ENCODE measurements at places on chromosomes 16 and 17. TPM values are rescaled to one million over a fixed set of nuclear protein-coding genes. Genes with fewer than 3 reads are reported as not detected.

GRCh38 chr17:21379080-21379711 lies 3.0 kb downstream of the KCNJ12 start:
- DNase-seq: no peak

DNA sequence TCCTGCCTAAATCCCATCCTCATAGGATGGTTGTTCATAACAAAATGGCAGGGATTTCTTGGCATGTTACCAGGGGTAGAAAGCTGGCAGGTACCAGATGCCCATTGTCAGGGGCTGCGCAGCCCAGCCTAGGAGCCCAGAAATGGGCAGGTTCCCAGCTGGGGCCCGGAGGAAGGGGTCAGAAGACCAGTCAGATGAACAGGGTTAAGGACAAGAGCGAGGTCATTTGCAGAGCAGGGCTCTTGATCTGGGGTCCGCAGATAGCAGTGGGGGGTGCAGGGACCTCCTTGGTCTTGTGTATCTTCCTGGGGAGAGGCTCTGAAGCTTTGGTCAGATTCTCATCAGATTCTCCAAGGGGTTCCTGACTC lies 52.3 kb upstream of the CDC42EP4 start:
- no peak for DNase-seq

DNAH17 gene
- 0.59 TPM for total RNA-seq

GRCh38 chr17:50731575-50732460 lies 12.4 kb downstream of the LUC7L3 start:
- DNase-seq: no peak

- DNase-seq: peak; percentile 97
Observed at GRCh38 chr17:38742411-38743308, 5.5 kb downstream of the PCGF2 start.

DNA sequence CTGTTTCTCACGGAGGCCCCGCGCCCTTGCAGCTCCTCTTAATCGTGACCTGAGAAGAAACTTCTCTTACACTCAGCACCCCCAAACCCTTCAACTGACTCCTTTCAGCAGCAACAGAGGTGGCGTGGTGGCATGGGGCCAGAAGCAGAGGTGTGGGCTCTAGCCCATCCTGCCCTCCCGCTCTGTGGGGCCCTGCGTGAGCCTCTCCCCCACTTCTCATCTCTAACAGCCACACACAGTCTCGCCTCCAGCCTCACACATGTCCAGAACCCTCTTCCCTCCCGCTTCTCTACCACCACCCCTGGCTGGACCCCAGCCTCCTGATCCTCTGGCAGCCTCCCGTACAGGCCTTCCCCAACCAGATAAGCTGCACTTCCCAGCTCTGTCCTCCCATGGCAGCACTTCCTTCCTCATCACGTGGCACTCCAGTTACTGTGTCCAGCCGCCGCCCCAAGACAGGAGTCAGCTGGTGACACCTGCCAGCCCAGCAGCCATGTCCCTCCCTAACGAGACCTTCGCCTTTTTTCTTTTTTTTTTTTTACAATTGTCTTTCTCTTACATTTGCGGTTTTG lies 30.5 kb downstream of the NSMCE1 start:
- no peak for DNase-seq

GRCh38 chr17:78168242-78168902 lies at the start of gene SYNGR2:
Gene SYNGR2, plus strand, starts transcription at chr17:78168581. Its CDS starts 36 bp downstream, at chr17:78168617.
- DNase-seq: no peak

- DNase-seq: no peak
Observed at GRCh38 chr17:30244853-30245385, 9.4 kb upstream of the SLC6A4 start.

- DNase-seq: no peak
Observed at GRCh38 chr17:58279016-58279711, 1.6 kb downstream of the MPO start.

DNA sequence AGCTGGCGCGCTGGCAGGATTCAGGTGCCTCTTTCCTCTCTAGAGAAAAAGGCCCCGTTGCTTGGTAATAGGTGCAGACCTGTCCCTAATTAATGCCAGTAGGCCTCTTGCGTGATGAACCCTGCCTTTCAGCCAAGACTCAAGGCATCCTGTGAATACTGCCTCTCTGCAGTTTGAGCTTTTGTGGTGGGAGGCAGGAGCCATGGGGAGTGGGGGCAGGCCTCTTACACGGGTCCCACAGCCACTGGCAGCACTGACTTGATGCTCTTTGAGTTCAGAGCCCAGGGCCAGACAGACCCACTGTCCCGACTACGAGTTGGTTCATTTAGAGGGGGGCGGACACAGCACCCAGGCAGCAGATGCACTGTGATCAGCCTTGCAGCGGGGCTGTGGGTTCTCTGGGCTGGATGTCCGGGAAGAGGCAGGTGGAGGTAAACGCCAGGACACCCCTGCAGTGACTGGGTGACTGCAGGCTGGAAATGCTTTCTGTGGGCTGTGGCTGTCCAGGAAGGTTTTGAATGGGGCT lies 237.0 kb downstream of the SEC14L1 start:
- DNase-seq: no peak

DNA sequence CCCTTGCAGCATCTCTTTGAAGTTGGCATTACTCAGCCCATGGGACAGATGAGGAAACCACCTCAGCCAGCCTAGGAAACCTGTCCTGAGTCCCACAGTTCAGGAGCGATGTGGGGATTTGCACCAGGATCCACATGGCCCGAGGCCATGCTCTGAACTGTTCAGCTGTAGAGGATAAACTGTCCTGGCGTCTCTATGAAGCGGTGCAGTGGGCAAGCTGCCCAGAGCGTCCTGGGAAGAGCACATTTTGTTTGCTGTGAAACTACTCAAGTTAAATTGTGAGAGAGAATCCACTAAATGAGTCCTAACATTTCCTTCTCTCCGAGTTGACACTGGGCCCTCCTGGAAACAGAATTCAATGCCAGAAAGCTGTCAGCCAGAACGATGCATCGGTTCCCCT lies 276.6 kb upstream of the TNRC6C start:
- DNase-seq: no peak

DNA sequence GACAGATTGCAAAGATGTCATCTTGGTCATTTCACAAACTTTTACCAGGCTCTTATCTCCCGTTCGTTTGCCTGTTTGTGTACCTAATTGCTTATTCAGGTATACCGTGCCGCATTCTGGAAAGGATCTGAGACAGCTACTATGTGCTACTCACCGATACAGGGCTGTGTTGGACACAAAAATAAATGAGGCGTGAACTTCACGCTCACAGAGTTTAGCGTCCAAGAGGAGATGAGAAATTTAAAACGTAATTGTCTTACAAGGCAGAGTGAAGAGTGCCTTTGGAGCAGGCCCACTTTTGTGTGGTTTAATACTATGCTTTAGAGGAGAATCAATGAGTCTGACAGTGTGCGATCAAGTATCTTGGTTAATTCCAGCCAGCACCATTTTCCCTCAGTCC lies 26.7 kb downstream of the MAF start:
- no peak for DNase-seq

TBC1D3G gene
- not detected for total RNA-seq

ZFPM1 gene
- total RNA-seq: 0.69 TPM

DNA sequence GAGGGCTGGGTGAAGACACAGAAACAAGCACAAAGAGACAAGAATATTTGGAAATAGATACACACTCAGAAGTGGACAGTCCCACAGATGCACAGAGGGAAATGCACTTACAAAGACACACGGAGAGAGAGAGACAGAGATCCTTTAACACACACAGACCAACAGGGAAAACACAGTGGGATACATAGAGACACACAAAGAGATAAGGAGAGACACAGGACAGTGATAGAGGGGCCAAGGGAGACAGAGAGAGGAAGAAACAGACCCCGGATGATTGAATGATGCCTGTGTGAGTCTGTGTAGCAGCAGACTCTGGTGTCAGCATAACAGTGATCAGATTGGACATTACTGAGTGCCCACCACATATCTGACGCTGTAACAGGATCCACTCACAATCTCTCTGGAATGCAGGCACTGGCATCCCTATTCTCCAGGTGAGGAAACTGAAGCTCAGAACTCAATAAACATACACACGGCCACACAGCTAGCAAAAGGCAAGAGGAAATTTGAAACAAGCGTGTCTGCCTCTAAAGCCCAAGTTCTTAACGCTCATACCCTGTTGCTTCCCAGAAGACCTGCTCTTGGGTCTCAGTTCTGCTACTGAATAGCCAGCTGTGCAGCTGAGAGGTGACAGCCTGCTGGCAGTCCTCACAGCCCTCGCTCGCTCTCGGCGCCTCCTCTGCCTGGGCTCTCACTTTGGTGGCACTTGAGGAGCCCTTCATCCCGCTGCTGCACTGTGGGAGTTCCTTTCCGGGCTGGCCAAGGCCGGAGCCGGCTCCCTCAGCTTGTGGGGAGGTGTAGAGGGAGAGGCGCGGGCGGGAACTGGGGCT lies 186.3 kb upstream of the NLRP1 start:
- no peak for DNase-seq

DNA sequence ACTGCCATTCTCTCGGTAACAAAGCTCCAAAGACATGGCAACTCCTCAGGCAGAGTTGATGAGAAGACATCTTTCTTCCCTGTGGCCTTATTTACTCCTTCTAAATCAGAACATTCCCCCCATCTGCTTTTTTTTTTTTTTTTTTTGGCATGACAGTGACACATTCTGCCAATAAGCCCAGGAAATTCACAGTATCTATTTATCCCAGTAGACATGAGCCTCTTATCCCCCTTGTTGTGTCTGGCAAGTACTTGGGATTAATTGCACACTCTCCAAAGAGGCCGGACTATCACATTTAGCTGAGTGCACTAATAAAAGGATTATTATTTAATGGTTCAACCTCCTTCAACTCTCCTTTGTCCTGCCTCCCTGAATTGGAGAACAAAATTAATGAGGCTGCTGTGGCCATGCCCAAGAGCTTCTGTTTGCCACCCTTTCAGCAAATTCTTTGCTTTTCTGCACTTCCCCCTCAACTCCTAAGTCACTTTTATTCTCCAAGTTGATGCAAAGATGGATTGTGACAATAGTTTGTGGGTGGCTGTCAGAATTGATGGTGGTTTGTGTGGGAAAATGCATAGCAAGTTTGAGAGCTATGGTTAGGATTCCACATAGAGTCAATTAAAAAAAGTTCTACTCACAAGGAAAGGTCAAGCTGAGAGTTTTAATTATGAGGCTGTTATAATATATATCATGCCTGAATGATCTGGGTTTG lies 47.2 kb downstream of the GPR139 start:
- no peak for DNase-seq

GRCh38 chr17:2487306-2487705 lies 24.4 kb downstream of the METTL16 start:
- no peak for DNase-seq

- DNase-seq: no peak
Observed at GRCh38 chr16:11180489-11180888, 75.5 kb downstream of the SOCS1 start.

GRCh38 chr16:17173281-17173680 lies 297.5 kb downstream of the XYLT1 start:
- DNase-seq: no peak

SLC5A2 gene
- total RNA-seq: 0.10 TPM

GRCh38 chr16:64478252-64478906 lies 643.5 kb downstream of the CDH11 start:
- no peak for DNase-seq

KRT27 gene
- total RNA-seq: 428 TPM

DNA sequence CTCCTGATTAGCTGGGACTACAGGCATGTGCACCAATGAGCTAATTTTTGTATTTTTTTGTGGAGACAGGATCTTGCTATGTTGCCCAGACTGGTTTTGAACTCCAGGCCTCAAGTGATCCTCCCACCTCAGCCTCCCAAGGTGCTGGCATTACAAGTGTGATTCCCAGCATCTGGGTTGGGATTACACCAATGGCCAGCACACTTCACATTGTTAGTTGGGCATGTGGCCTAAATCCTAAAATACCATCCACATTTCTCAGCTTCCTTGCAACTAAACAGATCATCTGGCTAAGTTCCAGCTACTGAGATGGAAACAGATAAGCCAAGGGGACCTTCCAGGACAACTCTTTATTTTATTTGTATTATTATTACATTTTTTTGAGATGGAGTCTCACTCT lies 9.9 kb downstream of the RABEP2 start:
- DNase-seq: no peak

- peak; percentile 71 for DNase-seq
Observed at GRCh38 chr16:15055141-15056053, 477 bp downstream of the NTAN1 start.

GRCh38 chr16:76976101-76976500 lies 214.9 kb upstream of the MON1B start:
- no peak for DNase-seq

EVI2B gene
- 4.0 TPM for total RNA-seq

DNA sequence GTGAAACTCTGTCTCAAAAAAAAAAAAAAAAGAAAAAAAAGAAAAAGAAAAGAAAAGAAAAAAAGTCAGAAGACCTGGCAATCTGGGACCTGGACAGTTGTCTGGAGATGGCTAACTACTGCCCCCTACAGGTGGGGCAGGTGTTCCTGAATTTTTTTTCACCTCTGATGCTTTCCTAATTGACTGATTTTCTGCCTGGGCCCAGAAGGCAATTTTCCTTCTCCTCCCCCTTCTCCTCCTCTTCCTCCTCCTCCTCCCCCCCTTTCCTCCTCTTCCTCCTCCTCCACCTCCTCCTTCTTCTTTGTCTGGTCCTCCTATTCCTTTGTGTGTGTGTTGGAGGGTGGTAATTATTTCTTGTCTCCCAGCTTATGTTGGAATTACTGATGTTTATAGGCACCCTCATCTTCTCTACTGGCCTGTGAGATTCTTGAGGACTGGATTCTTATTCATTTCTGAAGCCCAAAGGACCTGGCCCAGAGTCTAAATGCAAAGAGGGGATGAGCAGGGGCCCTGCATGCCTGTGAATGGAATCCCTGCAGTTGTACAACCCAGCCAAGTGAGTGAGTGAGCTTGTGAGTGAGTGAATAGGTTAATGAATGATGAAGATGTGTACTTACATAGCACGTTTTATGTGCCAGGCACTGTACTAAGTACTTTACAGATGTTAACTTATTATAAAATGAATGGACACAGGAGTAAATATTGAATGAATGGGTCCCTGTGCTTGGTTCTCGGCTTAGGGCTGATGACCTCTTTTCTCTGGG lies 26.9 kb downstream of the IRX5 start:
- DNase-seq: no peak

DNA sequence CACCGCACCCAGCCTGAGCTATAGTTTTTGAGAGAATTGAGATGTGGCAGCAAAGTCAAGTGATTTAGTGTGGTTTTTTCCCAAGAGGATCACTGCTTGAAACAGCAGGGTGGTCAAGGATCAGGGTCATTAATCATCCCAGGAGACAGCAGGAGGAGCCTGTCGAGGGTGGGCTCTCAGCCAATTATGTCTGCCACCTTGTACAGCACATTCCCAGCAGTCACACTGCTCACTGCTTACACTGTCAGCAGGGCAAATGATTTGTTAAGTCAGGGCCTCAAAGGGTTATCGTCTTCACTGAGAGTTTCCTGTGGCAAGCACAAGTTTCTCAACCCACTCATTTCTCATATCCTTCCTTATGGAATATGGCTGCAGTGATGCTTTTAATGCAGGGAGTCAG lies 13.2 kb downstream of the B3GNT9 start:
- no peak for DNase-seq

Measured in skin of body (tissue), 3 donors.